ENCODE measurements at places on chromosomes 3 and 15.
A peak's percentile ranks its signal among the peaks of the same experiment; 100 is the strongest.

DNA sequence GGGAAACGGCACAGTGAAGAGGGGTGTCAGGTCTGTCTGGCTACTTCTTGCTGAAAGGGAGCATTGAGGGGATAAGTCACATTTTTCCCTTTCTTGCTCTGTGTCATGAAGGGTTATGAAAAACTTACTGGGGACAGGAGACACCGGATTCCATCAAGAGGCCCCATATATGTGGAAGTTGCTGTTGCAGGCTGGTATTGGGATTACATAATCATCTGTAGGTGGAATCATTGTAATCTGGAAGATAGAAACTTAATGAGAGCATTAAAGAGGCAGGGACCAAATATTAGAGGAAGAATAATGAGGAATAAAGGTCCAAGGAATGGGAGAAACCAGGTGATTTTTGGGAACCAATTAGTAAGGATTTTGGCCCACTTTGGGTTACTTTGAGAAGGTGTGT lies 4.2 kb upstream of the TCAIM start:
- no peak for DNase-seq

DNA sequence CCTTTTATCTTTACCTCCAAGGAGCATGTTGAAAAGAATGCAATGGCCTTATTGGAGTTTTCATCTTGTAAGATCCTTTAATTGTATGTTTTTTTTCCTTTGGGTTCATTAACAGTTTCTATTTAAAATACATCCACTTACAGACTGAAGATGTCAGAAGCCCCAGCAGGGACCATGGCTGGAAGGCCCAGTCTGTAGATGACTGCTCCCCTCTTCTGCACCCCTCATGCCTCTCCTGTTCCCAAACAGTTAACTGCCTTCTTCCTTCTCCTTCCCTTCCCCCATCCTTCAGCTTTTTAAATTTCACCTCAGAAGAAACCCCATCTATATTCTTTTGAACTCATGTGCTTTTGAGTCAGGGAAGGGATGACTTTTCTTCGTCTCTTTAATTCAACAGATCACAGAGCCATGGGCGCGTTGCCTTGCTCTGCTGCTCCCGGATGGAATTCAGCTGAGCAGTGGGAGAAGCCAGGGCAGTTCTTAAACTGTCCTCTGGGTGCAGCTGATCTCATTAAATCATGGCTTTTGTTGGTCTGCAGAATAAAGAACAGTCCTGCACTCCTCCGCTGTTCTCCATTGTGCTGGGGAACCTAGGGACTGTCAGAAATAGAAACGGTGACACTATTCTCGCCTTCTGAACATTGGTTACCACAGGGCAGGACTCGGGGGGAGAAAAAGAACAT lies 71.5 kb upstream of the EIF1B start:
- DNase-seq = no peak

- DNase-seq = no peak
These were observed 13.6 kb downstream of the IP6K1 start for GRCh38 chr3:49772703-49773102.

GRCh38 chr3:123767009-123767372 lies 117.1 kb downstream of the MYLK start:
- DNase-seq = no peak

- DNase-seq = no peak
These were observed 120.8 kb downstream of the CLASP2 start for GRCh38 chr3:33597257-33597689.

GRCh38 chr15:58410353-58410752 lies 21.4 kb upstream of the LIPC start:
- peak; percentile 22 for DNase-seq

DNA sequence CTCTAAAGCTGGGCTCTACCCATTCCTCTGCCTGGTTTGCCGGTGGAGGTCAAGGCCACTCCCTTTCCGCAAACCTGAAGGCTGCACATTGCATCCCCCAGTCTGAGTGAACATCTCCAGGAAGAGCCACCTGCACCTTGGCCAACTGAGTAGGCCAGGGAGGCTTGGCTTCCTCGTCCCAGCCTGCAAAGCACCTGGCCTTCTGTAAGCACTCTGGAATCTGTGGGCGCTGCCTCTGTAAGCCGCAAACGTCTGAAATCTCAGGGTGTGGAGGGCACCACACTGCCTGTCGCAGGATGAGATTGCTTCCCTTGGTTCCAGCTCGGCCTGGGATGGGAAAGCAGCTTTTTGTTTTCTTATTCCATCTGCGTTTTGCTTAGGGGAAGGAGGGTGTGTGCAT lies 81.3 kb downstream of the SEC22A start:
- DNase-seq = no peak

DNA sequence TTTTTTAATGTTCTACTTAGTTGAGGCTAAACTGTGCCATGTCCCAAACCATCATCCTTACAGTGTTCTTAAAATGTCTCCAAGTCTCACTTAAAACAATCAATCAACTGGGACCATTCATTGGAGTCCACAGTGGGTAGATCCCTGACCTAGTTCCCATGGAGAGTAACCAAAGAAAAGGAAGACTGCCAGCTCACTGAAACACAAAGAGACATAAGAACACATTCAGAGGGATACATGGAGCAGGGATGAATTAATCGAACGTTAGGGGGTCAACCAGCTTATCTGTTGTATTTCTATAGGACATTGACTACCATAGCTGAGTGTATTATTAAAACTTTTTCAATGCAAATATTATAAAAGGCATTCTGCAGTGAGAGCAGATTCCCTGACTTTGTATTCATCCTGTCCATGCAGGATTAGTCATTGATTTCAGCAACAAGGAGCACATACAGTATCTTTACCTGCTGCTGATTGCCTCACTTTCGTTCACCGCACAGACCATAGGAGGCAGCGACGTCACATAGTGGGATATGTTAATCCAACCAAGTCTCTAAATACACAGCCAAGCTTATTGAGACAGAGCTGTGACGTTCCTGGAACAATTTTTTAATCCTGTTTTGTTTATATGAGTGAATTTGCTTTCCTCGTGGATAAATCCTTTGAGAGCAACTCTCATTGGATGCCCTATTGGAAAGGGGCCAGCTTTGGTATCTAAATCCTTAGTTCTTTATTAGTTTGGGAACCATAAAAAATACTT lies 364.9 kb upstream of the RBMS3 start:
- peak; percentile 71 for DNase-seq

GRCh38 chr3:69283913-69284611 lies 101.8 kb downstream of the FRMD4B start:
- DNase-seq = no peak

- peak; percentile 92 for DNase-seq
These were observed at the start of gene NEK10 for GRCh38 chr3:27368831-27369607. NEK10 (minus strand) TSS chr3:27369383; CDS start chr3:27352882, 16,501 bp downstream.

- no peak for DNase-seq
These were observed 110.2 kb downstream of the CMSS1 start for GRCh38 chr3:99927671-99928457.

GRCh38 chr3:159964166-159964973 lies 24.3 kb upstream of the IL12A start:
- no peak for DNase-seq

- no peak for DNase-seq
These were observed 23.9 kb downstream of the ATP13A3 start for GRCh38 chr3:194462936-194463335.

- no peak for DNase-seq
These were observed 57.5 kb upstream of the GCNT3 start for GRCh38 chr15:59553879-59554735.

- DNase-seq = no peak
These were observed 113.4 kb downstream of the SLC49A4 start for GRCh38 chr3:122908251-122908650.

DNA sequence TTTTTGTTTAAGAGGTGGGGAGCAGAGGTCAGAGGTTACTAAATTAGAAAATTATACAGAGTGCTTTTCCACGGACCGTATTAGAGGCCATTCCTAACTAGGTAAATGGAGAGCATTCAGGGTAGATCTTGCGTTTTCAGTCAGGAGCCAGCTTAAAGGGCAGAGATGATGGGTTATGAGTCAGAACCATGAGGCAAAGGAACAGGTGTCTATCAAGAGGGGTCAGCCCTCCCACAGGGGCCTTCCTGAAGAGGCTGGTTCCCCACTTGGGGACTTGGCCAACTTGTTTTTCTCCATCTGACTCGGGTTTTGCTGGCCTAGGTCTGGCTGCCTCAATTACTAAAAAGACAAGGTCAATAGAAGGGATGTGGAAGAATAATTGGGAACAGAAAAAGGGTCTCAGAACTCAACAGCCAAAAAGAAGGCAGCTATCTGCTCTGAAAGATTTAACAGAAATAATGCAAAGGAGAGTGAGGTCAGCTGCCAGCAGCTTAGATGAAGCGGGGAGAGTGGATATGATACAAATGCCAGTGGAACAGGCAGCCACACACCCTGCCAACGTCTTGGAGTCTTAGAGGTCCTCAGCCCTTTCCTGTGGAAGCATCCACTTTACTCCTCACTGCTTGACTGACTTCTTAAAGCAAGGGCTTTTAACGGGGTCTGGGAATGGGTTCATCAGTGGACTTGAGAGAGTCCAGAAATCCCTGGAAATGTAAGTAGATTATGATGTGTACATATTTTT lies 17.6 kb downstream of the MTMR14 start:
- DNase-seq = no peak

GRCh38 chr3:121667333-121667732 lies 6.6 kb upstream of the HCLS1 start:
- DNase-seq = no peak

DNA sequence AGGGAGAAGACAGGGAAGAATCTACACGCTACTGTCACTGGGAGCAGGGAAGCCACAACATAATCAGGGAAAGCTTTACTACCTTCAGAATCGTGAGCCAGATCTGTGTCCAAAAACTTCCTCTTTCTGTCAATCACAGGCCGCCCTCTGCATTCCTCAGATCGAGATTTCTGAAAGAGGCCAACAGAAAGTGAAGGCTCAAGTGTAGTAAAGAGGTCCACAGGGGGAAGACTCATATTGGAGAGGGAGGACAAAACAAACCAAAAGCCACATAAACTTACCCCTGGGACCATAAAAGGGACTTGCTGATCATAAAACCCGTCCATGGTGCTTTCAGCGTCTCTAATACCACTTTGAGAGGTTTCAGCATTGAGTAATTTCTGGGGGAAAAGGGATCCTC lies 3.3 kb downstream of the ETV5 start:
- no peak for DNase-seq

- DNase-seq = no peak
These were observed 47.0 kb downstream of the PTPN23 start for GRCh38 chr3:47427866-47428265.

GRCh38 chr3:33808559-33808958 lies 10.1 kb downstream of the PDCD6IP start:
- no peak for DNase-seq

- DNase-seq = no peak
These were observed 35.1 kb downstream of the TMOD3 start for GRCh38 chr15:51864408-51865056.

DNA sequence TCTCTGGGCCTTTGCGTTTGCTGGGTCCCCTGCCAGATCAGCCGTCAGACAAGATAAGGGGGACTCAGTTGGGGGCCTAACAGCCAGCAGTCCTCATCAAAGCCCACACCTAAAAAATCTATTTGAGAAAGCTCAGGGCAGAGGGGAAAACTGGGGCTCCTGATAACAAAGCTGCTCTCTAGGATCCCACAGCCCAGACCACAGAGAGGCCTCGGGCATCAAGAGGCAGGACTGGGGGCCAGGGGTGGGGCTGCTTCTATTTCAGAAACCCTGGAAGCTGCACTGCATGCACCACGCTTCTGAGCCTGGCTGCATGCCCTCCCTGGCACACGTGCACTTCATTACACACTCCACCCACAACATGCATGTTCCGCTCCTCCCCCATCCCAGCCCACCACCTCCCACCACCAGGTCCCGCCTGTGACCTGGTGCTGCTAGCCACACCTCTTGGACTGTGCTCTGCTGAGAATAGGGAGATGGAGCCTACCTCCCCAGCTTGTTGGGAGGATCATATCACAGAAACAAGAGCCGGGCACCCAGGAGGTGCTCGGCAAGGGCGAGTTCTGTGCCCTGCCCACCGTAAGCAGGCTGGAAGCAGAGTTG lies 26.6 kb downstream of the FBLN2 start:
- DNase-seq = peak; percentile 33

GRCh38 chr3:153026026-153026425 lies 136.0 kb upstream of the RAP2B start:
- DNase-seq = peak; percentile 37

DNA sequence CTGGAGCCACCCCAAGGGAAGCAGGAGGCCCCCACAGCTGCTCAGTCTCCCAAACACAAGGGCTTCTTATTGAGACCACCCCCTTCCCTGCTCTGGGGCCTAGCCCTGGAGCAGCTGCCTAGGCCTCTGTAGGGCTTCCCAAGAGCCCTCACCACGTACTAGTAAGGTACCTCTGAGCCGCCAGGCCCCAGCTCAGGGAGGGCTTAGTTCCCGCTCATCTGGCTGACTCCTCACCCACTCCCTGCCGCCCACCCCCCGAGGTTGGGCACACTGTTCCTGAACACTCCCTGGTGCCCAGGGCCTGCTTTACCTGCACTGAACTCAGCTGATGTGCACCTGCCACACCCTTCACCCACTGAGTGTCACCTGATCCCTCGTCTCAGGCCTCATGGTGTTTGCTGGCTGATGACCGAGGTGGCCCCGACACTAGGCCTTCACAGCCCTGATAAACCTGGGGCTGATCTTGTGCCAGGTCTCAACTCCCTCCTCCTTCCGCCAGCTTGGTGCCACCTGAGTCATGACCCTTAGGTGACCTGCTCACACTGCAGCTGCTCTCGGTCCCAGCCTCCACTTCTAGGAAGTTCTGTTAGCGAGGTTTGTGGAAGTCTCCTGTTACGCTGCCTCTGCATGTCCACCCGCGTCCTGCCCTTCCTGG lies 18.0 kb upstream of the SPTBN5 start:
- DNase-seq = no peak

DNA sequence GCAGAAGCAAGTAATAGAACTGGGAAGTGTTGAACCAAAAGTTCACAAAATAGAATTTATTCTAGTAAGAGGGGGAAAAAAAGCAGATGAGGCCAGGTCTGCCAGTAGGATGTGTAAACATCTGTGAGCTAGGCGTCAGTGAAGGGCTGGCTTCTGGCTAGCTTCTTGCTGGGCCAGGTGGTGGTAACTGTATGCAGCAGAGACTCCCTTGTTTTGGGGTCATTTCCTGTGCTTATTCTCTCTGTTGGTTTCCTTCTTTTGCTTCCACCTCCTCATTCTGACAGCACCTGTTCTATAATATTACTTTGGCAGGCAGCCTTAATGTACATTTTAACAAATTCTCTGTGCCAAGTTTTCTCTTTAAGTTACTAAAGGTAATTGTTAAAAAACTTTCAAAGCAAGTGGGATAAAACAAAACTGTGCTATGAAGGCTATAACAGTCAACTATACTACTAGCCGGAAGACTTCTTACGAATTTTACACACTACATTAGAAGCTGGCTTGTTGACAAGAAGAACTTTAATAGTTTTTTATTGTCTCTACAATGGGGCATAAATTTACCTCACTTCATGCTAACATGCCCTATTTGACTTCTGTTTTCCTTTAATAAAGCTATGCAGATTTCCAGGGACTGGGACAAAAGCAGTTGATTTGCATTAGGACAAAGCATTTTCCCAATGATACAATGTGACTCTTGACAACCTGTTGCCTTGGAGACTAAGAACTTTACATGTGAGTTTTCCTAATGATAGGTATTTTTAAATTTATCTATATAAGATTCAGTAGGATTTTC lies 318.8 kb upstream of the NAALADL2 start:
- DNase-seq = no peak

- DNase-seq = no peak
These were observed 167.3 kb upstream of the THBS1 start for GRCh38 chr15:39413558-39413957.

All from left lung (tissue), 14 donors.